IPS DF 6.9 (cell line): ENCODE measurements at places on chromosomes 1 and 21.

GRCh38 chr1:218585511-218586184, 240.5 kb downstream of the TGFB2 start:
- peak; percentile 55 for DNase-seq

GRCh38 chr1:156516821-156517220, 16.2 kb upstream of the MEF2D start:
- no peak for DNase-seq

GRCh38 chr1:162916821-162917613, 56.0 kb upstream of the CCDC190 start:
- DNase-seq: no peak

- no peak for DNase-seq
Measured at GRCh38 chr1:18110968-18111367, 3.4 kb downstream of the IGSF21 start.

- DNase-seq: no peak
Measured at GRCh38 chr1:241213139-241213538, 143.9 kb downstream of the RGS7 start.

GRCh38 chr1:66283622-66284041, 250.3 kb upstream of the SGIP1 start:
- no peak for DNase-seq

DNA sequence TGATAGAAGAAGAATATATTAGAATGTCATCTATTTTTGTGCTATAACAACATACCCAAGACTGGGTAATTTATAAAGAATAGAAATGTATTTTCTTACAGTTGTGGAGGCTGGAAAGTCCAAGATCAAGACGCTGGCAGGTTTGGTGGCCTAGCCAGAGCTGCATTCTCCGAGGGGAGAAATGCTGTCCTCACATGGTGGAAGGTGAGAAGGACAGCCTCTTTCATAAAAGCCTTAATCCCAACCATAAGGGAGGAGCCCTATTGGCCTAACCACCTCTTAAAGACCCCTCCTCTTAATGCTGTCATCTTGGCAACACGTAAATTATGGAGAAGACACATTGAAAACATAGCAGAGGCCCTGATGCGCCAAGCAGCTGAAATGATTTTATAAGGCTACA, 60.1 kb upstream of the KAZN start:
- DNase-seq: peak; percentile 16

DNA sequence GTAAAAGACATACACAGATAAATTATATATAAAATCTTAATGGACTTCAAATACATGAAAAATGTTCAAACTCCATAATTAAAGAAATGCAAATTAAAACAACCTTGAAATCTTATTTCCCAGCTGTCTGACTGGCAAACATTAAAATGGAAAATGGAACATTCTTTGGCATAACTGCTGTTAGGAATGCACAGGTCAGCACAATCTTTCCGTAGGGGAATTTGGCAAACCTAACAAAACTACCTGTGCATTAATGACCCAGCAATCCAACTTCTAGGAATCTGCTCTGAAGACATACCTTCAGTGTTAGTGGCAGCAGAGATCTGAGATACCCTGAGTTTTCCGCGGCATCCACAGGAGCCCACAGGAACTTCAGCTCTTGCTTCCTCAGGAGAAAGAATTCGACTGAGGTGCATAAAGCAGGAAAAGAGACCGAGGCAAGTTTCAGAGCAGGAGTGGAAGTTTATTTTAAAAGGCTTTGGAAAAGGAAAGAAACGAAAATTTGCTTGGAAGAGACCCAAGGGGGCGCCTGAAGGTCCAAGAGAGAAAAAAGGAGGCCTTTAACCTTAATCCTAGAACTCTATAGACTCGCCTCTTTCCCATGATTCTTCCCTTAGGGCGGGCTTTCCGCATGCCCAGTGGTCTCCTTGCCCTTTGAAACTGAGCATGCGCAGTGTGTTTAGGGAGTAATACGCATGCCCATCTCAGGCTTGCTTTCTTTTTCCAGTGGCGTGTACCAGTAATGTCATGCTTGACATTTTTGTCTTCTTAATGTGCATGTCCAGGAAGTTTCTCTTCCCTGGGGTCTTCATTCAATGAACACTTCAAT, 24.8 kb downstream of the LYPD8 start:
- DNase-seq: no peak

- DNase-seq: no peak
Measured at GRCh38 chr1:61273861-61274260, 191.5 kb downstream of the NFIA start.

DNA sequence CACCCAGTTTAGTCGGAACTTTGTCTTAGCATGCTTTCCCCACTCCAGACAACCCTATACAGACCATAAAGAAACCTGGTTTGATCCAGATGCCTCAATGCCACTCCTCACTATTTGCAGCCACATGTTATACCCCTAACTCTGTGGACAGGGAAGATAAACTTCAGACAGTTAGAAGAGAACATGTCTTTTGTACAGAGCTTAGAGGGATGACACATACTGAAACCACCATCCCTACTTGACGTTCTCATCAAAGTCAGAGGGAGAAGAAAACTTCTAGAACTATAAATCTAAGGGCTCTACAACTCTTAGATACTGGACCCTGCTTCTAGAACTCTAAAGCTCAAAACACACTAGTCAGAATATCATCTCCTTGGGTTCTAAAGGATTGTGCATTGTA, 3.7 kb downstream of the SYT6 start:
- no peak for DNase-seq

DNA sequence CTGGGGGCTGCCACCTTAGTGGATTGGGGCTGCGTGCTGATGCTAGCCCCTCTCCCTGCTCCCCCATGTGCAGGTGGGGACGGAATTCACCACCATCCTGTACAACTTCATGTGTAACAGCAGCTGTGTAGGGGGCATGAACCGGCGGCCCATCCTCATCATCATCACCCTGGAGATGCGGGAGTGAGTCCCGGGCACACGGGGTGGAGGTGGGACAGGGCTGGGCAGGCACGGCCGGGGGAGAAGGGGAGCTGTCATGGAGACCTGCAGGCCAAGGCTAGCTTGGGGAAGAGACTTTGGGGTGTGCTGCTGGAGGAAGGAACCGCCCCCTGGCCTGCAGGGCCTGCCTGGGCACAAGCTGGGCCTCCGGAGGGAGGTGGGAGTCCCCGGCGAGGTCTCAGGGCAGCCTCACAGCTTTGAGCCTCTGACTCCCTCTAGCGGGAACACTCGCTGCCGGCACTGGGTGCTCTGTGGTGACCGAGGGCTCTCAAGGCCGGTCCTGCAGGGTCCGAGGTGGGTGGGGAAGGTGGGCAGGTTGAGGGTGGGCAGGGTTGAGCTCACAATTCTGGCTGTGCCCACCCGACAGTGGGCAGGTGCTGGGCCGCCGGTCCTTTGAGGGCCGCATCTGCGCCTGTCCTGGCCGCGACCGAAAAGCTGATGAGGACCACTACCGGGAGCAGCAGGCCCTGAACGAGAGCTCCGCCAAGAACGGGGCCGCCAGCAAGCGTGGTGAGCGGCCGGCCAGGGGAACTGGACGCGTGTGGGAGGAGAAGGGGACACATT, 25.0 kb upstream of the CCDC27 start:
- no peak for DNase-seq

GRCh38 chr1:180435566-180435965, 66.8 kb downstream of the ACBD6 start:
- no peak for DNase-seq

DNA sequence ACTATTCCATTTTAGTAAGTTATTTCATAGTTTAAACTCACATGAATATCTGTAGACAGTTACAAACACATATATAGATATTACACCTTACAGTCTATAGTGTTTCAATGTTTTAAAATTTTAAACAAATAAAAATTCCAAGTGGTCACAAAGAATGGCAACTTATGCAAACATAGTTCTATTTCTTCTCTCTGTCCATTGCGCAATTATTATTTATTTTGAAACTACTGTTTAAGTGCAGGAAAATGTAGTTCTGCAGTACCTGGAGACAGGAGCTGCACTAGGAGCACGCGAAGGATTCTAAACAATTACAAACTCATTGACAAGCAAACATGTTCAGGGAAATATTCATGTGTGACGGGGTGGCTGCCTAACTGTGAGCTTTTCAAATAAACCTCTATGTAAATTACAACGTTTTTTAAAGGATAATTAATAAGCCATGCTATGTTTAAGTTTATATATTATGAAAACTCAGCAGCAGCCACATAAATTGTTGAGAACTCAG, 312.0 kb upstream of the DUSP10 start:
- no peak for DNase-seq
